ENCODE measurements at places on chromosomes 7 and 10.

- DNase-seq = no peak
These were observed 48.3 kb downstream of the BUB3 start for GRCh38 chr10:123202506-123202905.

DNA sequence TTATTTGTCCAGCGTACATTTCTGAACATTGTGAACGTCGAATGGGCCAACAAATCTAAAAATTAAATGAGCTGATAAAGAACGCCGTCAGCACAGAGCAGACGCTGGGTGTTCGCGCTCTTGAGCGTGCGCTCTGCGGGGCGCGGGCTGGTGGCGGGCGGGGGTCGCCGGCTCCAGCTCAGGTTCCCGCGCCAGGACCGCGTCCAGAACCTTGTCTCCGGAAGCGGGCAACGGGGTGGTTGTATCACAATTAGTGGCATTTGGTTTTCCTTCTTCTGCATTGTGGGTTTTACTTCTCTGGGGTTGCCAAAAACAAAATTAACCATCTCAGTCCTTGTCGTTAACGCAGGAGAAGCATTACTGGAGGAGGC lies 2.4 kb downstream of the CYP2E1 start:
- DNase-seq = no peak

DNA sequence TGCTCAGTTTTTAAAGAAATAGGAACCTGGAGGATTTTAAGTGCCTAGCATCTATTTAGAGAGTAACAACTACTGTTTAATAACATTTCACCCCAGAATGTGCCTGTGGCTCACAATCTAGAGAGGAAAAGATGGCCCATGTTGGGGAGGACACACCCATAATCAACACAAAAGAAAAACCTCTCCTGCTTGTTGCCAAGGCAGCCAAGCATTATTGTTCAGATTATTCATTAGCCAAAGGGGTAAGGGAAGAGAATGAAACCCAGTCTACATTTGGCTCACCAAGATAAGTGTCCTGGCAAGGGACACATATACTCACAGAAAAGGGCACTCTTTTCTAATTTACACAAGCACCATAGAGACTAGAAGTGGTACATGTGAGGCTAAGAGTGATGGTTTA lies 17.7 kb upstream of the IFIT1B start:
- DNase-seq = no peak

DNA sequence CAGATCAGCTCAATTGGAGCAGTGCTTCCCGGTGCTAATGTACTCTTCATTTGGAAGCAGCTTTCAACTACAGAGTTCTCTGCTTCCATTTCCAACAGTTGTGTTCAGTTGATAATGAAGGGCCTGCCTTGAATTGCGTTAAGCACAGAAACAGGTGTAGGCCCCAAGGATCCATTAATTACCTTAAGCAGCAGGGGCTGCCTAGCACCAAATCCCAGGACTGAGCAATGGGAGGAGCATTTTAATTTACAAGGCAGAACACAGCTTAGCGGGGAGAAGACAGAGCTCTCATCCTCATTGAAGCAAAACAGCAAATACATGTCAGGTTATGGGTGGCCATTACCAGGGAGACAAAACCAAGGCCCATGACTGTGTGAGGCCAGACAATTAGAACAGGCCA lies 349.6 kb downstream of the TFEC start:
- no peak for DNase-seq

DNA sequence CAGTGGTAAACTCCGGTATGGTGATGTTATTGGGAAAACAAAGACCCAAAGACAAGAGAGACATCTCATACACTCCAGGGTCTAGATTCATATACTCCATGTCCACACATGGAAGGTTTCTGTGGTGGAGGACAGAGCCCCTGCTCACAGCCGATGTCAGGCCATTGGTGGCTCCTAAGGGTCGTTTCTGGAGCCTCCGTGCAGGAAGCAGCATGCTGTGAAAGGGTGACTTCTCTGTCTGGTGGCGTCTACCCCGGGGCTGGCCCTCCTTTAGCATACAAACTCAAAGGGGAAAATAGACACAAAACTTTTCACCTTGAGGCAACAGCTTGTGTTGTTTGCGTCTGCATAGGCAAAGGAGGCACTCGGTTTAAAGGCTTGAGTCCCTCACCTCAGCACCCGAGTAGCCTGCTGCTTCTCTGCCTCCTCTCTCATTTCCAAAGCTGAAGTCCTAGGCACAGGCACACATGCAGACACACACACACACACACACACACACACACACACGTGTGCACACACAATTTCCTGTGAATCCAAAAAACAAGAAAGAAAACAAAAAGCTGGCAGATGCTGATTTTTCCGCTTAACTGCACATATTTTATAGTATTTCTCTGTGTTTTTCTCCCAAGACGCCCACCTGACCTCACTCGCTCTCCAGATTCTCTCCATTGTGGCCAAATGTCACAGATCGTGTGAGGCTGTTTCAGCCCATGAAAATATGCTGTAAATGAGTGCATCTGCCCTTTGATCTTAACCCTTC lies 601.4 kb upstream of the MGMT start:
- no peak for DNase-seq

Data from activated naive CD4-positive, alpha-beta T cell treated with anti-CD3 and anti-CD28 coated beads, Interleukin-2, amount 10 ng/mL, durations not matched to agents 7 days and 5 days (primary cell).